Pericardium fibroblast (primary cell): ENCODE measurements at places on chromosomes 6 and 20. TPM values are rescaled to one million over a fixed set of nuclear protein-coding genes. Genes with fewer than 3 reads are reported as not detected.

TMEM63B gene
- total RNA-seq, result 22.6 and 25.8 TPM in 2 replicates

GGT7 gene
- total RNA-seq, result 12.1 and 17.5 TPM in 2 replicates

CCHCR1 gene
- 9.2 and 12.5 TPM in 2 replicates for total RNA-seq

SASH1 gene
- total RNA-seq, result 25.0 and 33.9 TPM in 2 replicates

ZNF311 gene
- total RNA-seq, result 0.26 and 1.8 TPM in 2 replicates

GJA10 gene
- not detected in 2 replicates for total RNA-seq

SPDEF gene
- total RNA-seq, result not detected in 2 replicates

ZBTB24 gene
- 4.9 and 5.6 TPM in 2 replicates for total RNA-seq

KCNK16 gene
- not detected in 2 replicates for total RNA-seq

FKBP1A gene
- total RNA-seq, result 94.6 and 124 TPM in 2 replicates

PTPRK gene
- 17.4 and 17.9 TPM in 2 replicates for total RNA-seq

WFDC2 gene
- not detected in 2 replicates for total RNA-seq

HLA-DPB1 gene
- 7.7 and 7.8 TPM in 2 replicates for total RNA-seq

SLC35F1 gene
- total RNA-seq, result under 0.01 TPM in 1 of 2 replicates, not detected in the other

DPPA5 gene
- total RNA-seq, result not detected in 2 replicates

RCAN2 gene
- 0.51 TPM in 1 of 2 replicates, not detected in the other for total RNA-seq

OLIG3 gene
- not detected in 2 replicates for total RNA-seq

SNX5 gene
- 57.8 and 88.1 TPM in 2 replicates for total RNA-seq

CCDC170 gene
- 0.94 TPM in 1 of 2 replicates, not detected in the other for total RNA-seq

RSPO4 gene
- not detected in 2 replicates for total RNA-seq

CPNE5 gene
- total RNA-seq, result 0.09 and 11.4 TPM in 2 replicates

VSX1 gene
- total RNA-seq, result not detected in 2 replicates

SIM1 gene
- total RNA-seq, result under 0.01 TPM in 2 replicates

TMEM170B gene
- 0.26 and 0.47 TPM in 2 replicates for total RNA-seq

STMND1 gene
- total RNA-seq, result not detected in 2 replicates

PSORS1C1 gene
- total RNA-seq, result 0.82 and 16.1 TPM in 2 replicates

CD40 gene
- 3.3 and 9.2 TPM in 2 replicates for total RNA-seq

MYLK2 gene
- not detected in 2 replicates for total RNA-seq

NKAPL gene
- total RNA-seq, result 2.3 and 3.7 TPM in 2 replicates

PKIB gene
- total RNA-seq, result 0.26 and 2.6 TPM in 2 replicates

CTSZ gene
- total RNA-seq, result 69.8 and 76.3 TPM in 2 replicates

TCP11 gene
- total RNA-seq, result not detected in 2 replicates

POPDC3 gene
- 2.7 and 26.6 TPM in 2 replicates for total RNA-seq
